ENCODE measurements at places on chromosomes 12 and 14. TPM values are rescaled to one million over a fixed set of nuclear protein-coding genes. Genes with fewer than 3 reads are reported as not detected.

The POTEM gene
- not detected for total RNA-seq

The PAX9 gene
- total RNA-seq, result 5.3 TPM

The CLEC7A gene
- 32.4 TPM for total RNA-seq

The SYNDIG1L gene
- 0.58 TPM for total RNA-seq

The ABCC9 gene
- 45.6 TPM for total RNA-seq

The NFE2 gene
- total RNA-seq, result 7.7 TPM

The RFX4 gene
- not detected for total RNA-seq

The SUOX gene
- total RNA-seq, result 20.3 TPM

The AICDA gene
- total RNA-seq, result 0.40 TPM

The CLEC1B gene
- not detected for total RNA-seq

The CCDC196 gene
- total RNA-seq, result not detected

The TAMALIN gene
- 124 TPM for total RNA-seq

The KLRB1 gene
- 1.4 TPM for total RNA-seq

The CLEC4D gene
- 0.67 TPM for total RNA-seq

The C12orf60 gene
- 2.3 TPM for total RNA-seq

The TEDC1 gene
- 14.1 TPM for total RNA-seq

The ANO4 gene
- total RNA-seq, result 1.7 TPM

The DBX2 gene
- total RNA-seq, result 0.13 TPM

The VRTN gene
- total RNA-seq, result not detected

The FSCB gene
- total RNA-seq, result 0.36 TPM

The SMIM41 gene
- 12.4 TPM for total RNA-seq

The TMTC1 gene
- 164 TPM for total RNA-seq

The PTPRQ gene
- 4.8 TPM for total RNA-seq

The TECPR2 gene
- total RNA-seq, result 36.1 TPM

The NRIP2 gene
- total RNA-seq, result 73.4 TPM

Data from sciatic nerve (tissue), 2 donors.